T-helper 1 cell (primary cell): ENCODE measurements at places on chromosomes 6 and 20.

GRCh38 chr6:38367231-38367630, 272.5 kb downstream of the BTBD9 start:
- no peak for DNase-seq

DNA sequence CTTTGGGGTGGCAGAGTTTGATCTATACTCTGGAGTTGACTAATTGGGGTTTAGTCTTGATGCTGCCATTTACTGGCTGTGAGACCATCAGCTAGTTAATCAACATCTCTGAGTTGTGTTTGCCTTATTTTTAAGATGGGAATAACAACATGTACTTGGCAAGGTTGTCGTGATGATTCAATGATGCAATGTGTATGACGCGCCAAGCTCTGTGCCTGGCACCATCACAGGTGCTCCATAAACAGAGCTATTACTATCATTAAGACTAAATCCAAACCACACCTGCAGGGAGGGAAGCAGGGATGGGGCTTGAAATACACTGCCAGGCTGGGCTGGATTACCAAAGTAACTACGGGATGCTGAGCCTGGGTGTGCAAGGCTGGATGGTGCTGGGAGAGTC, 60.1 kb upstream of the E2F3 start:
- no peak for DNase-seq

DNA sequence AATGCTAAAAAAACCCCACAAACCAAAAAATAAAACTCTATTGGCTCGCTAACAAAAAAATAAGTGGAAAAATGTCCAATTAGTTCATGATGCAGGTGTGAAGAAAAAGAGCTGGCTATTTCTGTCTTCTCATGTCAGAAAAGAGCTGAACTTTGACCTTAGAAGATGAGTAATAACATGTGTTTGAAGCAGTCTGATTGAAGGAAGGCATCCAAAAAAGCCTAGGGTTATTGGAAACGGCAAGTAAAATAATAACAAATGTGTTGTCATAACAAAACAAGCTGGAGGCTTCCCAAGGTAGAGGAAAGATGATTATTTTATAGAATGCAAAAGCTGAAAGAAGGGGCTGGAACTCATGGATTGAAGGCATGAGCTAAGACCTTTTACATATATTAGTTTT, 94.4 kb upstream of the FAM184A start:
- DNase-seq = no peak

- no peak for DNase-seq
These were observed 20.7 kb upstream of the BPI start for GRCh38 chr20:38283236-38283635.

GRCh38 chr6:142927904-142928303, 17.1 kb downstream of the HIVEP2 start:
- no peak for DNase-seq

DNA sequence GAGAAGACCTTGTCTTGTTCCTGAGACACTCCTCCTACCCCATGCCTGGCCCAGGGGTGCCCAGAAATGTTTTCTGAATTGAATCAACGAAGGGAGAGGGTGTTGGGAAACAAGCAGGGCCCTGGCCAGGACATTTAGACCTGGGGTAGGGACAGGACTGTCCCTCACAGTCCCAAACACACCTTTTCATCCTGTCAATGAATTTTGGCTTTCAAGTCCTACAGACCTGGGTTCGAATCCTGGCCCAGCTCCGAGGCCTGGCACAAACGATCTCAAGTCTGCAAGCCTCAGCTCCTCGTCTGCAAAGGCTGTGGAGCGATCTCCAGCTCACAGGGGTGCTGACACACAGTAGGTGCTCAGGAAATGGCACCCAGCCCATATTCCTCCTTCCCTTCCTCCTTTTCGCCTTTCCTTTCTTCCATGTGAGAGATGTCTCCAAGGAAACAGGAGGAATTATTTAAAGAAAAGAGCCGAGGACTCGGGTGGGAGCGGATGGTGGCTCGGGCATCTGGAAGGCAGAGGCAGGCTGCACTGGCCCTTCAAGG, 7.3 kb upstream of the DLGAP4 start:
- no peak for DNase-seq

- no peak for DNase-seq
These were observed 45.4 kb upstream of the ID1 start for GRCh38 chr20:31559704-31560093.

- DNase-seq = no peak
These were observed 8.2 kb downstream of the STX7 start for GRCh38 chr6:132504757-132505156.

GRCh38 chr20:58086763-58087561, 141.5 kb downstream of the ANKRD60 start:
- no peak for DNase-seq

- DNase-seq = no peak
These were observed 111.0 kb downstream of the EDN1 start for GRCh38 chr6:12401200-12401599.

DNA sequence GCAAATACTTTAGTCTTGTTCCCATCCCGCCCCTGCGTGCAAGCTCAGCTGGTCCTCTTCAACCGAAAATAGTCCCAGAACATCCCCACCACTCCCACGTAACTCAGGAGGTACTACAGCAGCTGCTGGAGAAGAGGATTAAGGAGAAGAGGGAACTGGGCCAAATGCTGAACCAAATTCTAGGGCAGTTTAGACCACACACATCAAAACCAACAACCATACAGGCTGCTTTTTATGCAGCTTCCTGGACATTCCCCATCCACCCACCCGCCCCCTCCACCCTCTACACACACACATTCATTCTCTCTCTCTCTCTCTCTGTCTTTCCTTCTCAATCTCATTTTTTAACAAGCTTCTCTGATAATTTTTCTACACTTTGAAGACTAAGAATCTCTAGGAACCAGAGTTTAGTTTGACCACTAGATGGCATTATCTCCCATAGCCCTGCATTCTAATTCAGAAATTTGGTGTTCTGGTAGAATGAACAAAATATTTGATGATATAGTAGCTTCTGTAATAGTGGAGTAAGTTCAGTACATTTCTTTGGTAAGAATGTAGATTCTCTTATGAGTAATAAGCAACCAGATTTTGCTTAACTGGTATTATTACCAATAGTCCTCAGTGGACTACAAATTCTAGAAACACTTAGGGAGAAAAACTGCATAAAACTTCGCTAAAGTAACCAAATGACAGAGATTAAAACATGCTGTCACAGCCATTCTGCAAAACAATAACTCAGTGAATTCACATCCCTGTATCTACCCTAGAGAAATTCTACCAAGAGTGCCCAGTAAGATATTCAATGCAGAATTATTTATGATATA, 52.1 kb upstream of the BEND6 start:
- DNase-seq = no peak

DNA sequence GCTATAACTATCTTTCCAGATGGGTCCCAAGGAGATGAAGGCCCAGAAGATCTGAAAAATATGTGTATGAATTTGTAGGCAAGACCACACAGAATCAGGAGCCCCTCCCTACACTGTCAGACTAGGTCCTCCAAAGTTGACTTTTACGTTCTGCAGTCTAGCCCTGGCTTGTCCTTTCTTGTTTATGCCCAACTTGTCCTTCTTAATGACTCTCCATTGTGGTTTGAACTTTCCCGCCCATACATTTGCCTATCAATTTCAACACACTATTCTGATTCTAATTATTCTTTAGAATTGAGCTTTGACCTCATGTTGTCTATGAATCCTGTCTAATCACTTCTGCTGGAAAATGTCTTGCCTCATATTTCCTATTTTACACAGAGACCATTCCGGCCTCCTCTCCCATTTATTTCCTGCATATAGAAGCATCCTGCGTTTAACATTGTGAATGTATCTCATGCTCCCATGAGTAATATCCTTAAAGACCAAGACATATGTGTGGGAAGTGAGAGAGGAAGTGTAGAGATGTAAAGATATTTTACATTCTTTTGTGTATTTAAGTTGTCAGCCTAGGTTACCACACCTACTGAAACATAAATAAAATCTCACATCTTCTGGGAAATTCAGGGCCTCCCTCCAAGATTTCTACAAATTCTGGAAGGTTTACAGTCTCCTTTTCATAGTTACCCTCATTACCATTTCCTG, 348.3 kb downstream of the BCKDHB start:
- DNase-seq = no peak

- no peak for DNase-seq
These were observed 20.4 kb downstream of the MAFB start for GRCh38 chr20:40668449-40669228.

GRCh38 chr6:170128811-170129681, 161.8 kb downstream of the DLL1 start:
- peak; percentile 4 for DNase-seq

DNA sequence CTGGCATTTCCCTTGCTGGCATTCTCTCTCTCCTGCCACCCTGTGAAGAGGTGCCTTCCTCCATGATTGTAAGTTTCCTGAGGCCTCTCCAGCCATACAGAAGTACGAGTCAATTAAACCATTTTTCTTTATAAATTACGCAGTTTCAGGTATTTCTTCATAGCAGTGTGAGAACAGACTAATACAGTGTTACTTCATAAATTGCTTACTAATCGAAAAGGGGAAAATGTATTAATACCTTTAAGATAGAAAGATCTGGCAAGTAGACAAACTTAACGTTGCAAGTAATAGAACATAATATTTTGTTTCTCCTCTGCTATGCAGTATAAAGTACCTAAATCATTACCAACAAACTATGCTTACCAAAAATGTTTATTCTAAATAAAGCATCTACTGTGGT, 178.3 kb upstream of the LAMA2 start:
- DNase-seq = no peak

- no peak for DNase-seq
These were observed 251.4 kb downstream of the PRL start for GRCh38 chr6:22045261-22045912.

- no peak for DNase-seq
These were observed 19.8 kb downstream of the PTK7 start for GRCh38 chr6:43095939-43096338.

GRCh38 chr6:111552241-111552744, 53.4 kb downstream of the TRAF3IP2 start:
- no peak for DNase-seq

- peak; percentile 35 for DNase-seq
These were observed 29.9 kb upstream of the ZNF184 start for GRCh38 chr6:27502508-27503435.

GRCh38 chr6:47626782-47627181, 71.6 kb upstream of the ADGRF4 start:
- DNase-seq = no peak

- DNase-seq = no peak
These were observed 6.5 kb upstream of the NPBWR2 start for GRCh38 chr20:64113796-64114355.

DNA sequence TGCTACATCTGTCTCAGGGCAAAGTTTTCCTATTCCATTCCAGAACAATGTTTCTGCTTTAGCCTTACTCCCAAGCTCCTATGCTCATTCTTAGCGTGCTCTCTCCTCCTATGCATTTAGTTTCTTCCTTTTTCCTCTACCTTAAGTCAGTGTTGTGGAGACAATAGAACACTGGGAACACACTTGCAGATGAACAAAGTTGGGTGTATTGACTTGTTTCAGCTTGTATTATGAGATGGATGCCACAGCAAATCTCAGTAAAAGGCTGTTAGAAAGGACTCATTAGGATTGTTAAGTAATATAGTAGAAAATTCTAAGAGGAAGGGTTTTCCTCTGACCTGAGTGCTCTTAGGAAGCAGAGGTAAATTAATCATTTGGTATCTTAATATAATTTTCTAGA, 48.4 kb downstream of the BMP5 start:
- no peak for DNase-seq

DNA sequence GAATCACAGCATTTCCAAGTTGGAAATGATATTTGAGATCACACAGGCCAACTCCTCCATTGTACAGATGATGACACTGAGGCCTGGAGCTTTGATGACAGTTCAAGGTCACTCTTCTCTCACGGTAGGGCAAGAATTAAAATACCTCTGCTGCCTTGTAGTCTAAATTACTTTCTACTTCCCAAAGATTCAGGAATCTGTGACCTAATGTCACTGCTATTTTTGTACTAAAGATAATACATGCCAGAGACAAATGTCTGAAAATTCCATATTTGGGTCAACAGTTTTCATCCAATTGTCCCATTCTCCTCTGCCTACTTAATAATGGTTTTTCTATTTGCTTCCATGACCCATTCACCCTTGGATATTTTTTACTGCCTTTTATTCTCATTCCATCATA, 160.0 kb downstream of the SOD2 start:
- DNase-seq = no peak

GRCh38 chr6:19905584-19905983, 68.4 kb downstream of the ID4 start:
- no peak for DNase-seq

- no peak for DNase-seq
These were observed 166.3 kb downstream of the PHACTR1 start for GRCh38 chr6:12882761-12883290.

- no peak for DNase-seq
These were observed 197.9 kb downstream of the CDH4 start for GRCh38 chr20:61449916-61450315.

DNA sequence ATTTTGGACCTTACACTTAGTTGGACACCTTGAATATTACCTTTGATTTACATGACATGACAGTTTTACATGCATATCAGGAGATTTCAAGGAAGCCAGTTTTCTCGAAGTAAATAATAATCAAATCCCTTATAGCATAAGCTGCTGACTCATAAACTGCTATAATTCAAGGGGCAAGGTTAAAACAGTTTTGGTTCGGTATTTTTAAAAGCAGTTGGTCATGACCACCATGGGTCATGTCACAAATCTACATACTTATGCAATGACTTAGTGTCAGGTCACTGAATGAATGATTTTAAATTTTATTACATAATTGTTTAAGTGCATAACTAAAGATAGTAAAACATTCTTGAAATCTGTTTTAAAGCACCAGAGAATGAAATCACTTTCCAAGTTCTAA, 158.0 kb downstream of the DST start:
- no peak for DNase-seq

GRCh38 chr6:113403966-113404595, 453.1 kb upstream of the MARCKS start:
- no peak for DNase-seq

DNA sequence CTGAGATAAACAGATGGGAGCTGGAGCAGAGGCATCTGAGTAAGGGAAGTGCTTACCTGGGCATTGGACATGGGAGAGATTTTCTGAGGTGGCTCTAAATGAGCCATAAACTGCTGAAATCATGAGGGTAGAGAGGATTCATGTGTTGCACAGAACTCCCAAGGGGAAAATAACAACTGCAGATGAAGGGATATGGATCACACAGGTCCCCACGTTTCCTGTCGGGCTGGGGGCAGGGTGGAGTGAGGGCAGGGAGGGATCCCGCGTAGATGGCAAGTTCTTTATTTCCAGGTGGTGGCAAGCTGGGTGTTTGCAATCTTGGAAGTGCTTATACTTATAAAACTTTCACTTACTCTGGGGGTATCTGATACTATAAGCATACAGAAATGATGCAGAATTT, 422.6 kb upstream of the FLRT3 start:
- DNase-seq = no peak
